ENCODE measurements at places on chromosomes 13 and 19.
A peak's percentile ranks its signal among the peaks of the same experiment; 100 is the strongest.

DNA sequence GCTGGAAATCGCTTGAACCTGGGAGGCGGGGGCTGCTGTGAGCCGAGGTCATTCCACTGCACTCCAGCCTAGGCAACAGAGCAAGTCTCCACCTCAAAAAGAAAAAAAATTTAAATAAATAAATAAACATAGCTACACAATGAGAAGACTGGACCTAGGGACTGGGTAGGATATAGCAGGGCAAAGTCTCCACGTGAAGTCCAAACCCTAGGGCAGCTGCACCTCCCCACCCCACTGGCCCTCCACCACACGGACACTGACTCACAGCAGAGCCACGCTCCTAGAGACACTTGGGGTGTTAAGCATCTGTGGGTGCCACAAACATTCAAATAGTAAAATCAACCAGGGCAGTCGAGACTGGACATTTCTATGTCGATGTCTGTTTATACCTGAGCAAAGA, 7.1 kb downstream of the LATS2 start:
- DNase-seq, result no peak

DNA sequence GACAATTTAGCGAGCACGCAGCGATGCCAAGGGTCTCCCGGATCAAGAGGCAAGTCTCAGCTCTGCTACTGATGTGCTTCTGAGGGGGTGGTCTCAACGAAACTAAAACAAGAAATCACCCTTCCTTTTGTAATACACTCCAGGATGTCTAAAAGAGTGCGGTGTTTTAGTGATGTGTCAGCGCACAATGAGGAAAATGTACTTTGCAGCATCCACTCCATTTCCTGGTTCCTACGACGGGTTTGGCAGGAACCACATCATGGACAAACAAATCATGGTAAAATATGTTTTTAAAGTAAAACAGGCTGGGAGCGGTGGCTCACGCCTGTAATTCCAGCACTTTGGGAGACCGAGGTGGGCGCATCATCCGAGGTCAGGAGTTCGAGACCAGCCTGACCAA, 154.0 kb upstream of the TSC22D1 start:
- no peak for DNase-seq

GRCh38 chr19:20482721-20483120, 82.9 kb downstream of the ZNF737 start:
- no peak for DNase-seq

DNA sequence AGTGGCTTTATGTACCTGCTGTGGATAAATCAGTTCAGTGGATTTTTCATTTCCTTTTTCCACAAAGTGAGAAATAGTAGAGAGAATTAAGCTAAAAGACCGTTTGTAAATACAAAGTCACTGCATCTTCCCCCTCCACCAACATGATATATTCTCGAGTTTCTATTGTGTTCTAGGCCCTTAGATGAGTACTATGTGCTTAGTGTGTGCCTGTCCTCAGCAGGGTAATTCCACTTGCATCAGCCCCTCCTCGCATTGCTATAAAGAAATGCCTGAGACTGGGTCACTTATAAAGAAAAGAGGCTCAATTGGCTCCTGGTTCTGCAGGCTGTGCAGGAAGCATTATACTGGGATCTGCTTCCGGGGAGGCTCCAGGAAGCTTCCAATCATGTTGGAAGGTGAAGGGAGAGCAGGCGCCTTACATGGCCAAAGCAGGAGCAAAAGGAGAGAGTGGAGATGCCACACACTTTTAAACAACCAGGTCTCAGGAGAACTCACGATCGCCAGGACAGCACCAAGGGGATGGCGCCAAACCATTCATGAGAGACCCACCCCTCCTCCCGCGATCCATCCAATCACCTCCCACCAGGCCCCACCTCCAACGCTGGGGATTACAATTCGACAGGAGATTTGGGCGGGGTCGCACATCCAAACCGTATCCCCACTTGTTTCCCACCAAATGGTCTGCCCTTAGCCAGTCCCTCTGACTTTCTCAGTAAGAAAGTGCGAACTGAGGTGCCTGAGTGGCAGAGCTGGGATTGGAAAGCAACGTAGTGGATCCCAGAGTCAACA, 102.3 kb upstream of the ABCC4 start:
- DNase-seq, result no peak

DNA sequence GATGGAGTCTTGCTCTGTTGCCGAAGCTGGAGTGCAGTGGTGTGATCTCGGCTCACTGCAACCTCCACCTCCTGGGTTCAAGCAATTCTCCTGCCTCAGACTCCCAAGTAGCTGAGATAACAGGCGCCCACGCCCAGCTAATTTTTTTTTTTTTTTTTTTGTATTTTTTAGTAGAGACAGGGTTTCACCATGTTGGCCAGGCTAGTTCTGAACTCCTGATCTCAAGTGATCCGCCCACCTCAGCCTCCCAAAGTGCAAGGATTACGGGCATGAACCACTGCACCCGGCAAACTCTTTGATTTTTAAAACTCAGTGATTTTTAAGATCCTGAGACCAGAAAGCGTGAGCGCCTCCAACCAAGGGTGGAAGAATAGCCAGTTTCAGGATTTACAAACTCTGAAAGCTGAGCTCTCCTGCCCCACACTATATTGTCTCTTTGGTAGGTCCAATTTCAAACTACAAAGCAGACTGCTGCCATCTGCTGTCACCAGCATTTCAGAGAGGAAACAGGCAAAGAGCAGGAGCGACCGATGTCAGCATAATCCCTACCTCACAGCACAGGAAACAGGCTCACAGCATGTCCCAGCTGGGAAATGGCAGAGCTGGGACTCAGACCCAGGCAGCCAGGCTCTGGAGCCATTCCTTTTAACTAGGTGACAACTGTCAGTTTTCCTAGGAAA, 9.2 kb downstream of the NOSIP start:
- no peak for DNase-seq

DNA sequence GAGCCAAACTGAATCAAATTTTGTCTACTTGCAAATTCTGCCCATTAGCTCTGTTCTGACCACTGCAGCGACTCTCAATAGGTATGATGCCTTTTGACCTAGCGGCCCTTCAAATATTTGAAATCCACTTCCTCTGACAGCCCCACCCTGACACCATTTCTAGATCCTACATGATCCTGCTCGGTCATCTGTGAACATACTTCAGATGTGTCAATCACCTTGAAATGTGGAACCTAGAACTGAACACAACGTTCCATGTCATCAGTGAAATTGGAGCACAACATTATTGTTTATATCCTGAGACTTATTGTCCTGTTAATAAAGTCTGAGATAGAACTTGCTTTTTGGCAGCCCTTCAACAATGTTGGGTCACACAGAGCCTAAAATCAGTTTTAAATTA, 98.2 kb downstream of the UBL3 start:
- no peak for DNase-seq

GRCh38 chr13:53382008-53382407, 353.4 kb downstream of the OLFM4 start:
- no peak for DNase-seq

GRCh38 chr19:41428481-41428859, 1.3 kb upstream of the B3GNT8 start:
- no peak for DNase-seq

- DNase-seq, result no peak
Measured at GRCh38 chr13:82878536-82878935, 1003.7 kb downstream of the SLITRK1 start.

GRCh38 chr19:48619692-48620585, 633 bp downstream of the SPHK2 start:
- no peak for DNase-seq

DNA sequence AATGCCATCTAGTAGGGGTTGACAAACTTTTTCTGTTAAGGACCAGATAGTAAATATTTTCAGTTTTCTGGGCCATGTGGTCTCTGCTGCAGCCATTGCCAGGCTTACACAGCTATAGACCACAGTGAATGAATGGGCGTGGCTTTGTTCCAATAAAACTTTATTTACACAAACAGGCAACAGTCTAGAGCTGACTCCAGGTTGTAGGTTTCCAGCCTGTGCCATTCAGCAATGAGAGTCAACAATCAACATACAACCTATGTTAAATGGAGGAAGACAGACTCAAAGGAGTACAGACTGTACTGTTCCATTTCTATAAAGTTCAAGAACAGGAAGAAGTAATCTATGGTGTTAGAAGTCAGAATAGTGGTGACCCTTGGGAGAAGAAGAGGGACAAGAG, 15.2 kb upstream of the IZUMO2 start:
- no peak for DNase-seq

- peak; percentile 30 for DNase-seq
Measured at GRCh38 chr13:44292545-44292944, 81.1 kb upstream of the SERP2 start.

- peak; percentile 23 for DNase-seq
Measured at GRCh38 chr13:99495466-99496183, 5.6 kb upstream of the TM9SF2 start.

DNA sequence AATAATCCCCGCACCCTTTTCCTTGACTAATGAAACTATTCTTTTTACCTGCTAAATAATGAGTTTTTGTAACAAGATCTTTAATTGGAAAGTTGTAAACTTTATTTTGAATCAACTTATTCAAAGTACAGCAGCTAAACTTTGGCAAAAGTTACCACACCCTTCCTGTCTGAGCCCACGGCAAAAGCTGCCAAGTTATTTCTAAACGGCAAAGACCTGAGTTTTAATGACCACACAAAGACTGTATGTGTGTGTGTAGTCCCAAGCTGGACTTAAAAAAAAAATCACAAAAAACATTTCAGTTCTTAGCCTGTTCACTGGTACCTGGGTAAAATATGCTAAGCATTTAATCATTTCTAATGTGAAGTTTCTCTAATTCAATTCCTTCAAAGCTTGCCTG, 60.7 kb downstream of the ZAR1L start:
- no peak for DNase-seq

GRCh38 chr13:50467156-50468110, 376.1 kb downstream of the DLEU7 start:
- no peak for DNase-seq

- DNase-seq, result no peak
Measured at GRCh38 chr19:40270362-40271089, 14.6 kb downstream of the AKT2 start.

DNA sequence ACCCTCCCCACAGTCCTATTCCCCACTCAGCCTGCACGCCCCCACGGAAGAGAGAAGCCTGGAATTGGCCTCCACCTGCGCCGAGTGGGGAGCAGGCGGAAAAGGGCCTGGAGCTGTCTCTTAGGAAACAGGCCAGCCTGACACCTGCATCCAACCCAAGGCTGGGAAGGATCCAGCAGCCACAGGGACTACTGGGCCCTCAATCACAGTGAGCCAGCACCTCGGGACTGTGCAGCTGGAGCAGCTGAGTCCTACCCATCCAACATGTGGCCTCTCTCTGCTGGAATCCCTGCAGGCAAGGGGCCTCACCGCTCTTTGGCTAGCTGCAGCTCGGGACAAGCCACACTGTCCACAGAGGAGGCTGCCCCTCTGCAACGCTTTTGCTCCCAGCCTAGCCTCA, 8.3 kb upstream of the EPHX3 start:
- DNase-seq, result no peak

DNA sequence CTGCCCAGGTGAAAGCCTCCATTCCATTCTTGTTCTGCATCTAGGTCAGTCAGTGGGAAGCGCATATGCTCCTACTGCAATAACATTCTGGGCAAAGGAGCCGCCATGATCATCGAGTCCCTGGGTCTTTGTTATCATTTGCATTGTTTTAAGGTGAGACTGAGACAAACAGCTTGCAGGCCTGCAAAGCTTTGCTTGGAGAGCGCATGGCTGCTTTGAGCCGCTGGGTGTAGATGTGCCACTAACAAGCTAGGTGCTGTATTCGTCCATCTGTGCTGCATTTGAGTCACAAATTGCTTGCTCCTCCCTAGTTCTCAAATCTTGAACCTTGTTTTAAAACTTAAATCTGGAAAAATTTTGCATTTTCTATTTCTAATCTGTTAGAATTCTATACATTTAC, 219.1 kb downstream of the LMO7 start:
- no peak for DNase-seq

DNA sequence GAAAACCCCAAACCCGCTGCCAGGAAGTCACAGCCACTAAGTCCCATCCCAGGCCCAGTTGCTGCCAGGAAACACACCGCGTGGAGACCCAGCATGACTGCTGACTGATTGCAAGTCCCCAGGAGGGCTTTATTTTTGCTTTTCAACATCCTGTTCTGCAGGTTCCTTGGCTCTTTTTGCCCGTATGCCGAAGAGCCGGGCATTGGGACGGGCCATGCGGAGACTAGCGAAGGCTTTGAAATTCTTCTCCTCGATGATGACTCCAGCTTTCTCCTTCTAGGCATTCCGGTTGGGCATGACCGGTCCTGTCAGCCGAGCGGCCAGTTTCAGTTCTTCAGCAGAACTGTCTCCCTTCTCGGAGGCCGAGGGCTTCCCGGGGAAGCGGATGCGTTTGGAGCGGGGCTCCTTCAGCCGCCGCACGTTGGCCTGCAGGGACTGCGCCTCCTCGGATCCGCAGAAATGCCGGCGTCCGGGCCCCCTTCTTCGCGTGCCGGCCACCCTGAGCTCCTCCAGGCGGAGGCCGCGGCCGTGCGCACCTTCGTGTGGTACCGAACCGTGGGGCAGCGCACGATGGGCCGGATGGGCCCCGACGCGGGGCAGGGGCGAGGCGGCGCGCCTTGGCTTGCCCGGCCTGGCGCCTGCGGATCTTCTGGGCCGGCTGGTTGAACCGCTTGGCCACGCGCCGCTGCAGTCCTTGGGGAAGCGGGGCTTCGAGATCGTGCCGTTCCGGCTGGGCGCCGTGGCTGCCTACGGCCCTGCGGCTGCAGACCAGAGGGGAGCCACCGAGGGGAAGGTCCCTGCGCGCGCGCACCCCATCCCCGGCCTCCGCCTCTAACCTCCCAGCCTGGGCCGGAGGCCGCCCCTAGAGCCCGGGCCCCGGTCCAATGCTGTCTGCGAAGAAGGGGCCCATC, 15.2 kb downstream of the ZSCAN5C start:
- DNase-seq, result no peak

DNA sequence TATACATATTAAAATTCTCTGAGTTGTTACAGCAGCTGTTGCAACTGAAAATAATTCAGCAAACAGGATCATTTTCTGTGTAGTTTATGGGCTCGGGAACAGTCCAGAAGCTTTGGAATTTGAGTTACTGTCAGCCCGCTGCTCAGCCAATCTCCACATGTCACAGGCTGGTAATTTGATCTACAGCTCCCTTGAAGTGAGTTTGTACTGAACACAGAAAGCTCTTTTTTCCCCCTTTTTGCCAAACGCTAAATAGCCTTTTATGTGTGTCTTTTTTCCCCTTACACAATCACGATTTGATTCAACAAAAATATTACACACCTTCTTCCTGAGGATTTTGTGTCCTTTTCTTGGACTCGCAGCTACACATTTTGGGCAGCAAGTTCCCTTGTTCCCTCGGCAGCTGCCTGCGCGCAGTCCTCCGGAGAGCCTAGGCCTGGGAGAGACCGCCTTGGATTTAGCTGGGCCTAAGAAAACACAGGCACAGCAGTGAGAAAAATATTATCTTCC, 371.4 kb downstream of the KCNRG start:
- DNase-seq, result no peak

GRCh38 chr19:44741258-44741731, 7.2 kb upstream of the BCL3 start:
- no peak for DNase-seq

- peak; percentile 96 for DNase-seq
Measured at GRCh38 chr19:38851622-38852230, 1.9 kb upstream of the HNRNPL start.

DNA sequence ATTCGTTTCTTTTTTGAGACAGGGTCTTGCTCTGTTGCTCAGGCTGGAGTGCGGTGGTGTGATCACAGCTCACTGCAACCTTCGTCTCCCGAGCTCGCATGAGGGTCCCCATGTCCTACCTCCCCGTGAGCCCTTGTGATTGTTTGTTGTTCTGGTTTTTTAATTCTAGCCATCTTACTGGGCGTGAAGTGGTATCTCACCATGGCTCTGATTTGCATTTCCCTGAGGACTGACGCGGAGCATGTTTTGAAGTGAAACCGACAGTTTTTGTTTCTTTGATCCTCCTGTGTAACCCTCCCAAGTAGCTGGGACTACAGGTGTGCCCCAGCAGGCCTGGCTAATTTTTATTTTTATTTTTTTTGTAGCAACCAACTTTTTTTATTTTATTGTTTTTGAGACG, 21.7 kb downstream of the GNG7 start:
- no peak for DNase-seq

Data from activated CD4-positive, alpha-beta T cell treated with anti-CD3 and anti-CD28 coated beads, Interleukin-2, Interleukin-6, amounts not matched to agents 100 ng/mL and 50 ng/mL, durations not matched to agents 16 hours and 8 hours (primary cell).